HT1080 (cell line): ENCODE measurements at places on chromosomes 3 and 15.

DNA sequence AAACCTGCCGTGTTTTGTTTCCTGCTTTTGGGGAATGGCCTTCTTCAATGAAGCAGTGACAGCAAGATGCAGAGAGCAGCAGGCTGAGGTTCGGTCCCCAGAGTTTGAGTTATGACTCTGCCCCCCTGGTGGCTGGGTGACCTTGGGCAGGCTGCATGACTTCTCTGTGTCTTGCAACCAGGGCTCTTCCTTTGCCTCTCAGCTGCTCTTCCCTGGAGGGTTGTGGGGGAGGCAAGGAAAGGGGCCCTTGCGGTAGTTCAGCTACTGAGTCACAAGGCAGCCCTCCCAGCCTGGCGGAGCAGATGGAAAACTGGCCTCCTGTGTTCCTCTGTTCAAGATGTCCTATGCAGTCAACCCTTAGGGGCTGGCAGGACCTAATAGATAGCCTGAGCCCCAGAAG, 17.1 kb downstream of the CTXND1 start:
- peak; percentile 39 for DNase-seq

- DNase-seq, result peak; percentile 72
Observed at GRCh38 chr15:69535101-69535638, 82.6 kb downstream of the RPLP1 start.

DNA sequence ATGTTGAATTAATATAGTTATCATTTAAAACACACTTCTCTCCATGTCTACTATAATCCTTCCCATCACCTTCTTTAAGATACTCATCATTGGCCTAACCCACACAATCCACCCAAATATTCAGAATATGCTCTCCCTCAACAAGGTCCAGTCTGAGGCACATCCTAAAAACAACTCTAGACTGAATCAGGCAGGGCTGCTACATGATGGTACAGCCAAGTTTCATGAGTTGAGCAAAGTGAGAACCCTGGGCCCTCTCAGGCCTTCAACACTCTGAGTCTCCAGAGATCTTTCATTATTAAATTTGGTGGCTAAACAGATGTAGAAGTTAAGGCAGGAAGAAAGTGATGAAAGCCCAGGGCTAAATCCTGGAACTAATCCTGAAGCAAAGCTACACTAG, 16.2 kb downstream of the ZNF148 start:
- DNase-seq, result no peak

GRCh38 chr3:107643038-107643883, 120.5 kb downstream of the BBX start:
- no peak for DNase-seq

DNA sequence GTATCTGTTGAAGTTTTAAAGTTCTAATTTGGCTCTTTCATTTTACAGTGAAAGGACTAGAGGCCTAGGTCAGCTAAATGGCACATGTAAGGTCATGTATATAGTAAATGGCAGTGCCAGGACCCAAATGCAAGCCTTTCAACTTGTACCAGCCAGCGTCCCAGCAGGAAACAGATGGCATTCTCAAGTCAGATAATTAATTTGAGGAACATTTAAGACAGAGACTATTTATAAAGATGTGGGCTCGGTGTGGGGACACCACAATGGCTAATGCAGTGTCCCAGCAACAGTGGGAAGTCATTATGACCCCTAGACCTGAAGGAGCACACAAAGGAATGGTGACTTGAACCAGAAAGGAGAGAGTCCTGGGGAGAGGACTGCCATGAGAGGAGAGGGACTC, 6.1 kb downstream of the MINDY4B start:
- DNase-seq, result no peak

DNA sequence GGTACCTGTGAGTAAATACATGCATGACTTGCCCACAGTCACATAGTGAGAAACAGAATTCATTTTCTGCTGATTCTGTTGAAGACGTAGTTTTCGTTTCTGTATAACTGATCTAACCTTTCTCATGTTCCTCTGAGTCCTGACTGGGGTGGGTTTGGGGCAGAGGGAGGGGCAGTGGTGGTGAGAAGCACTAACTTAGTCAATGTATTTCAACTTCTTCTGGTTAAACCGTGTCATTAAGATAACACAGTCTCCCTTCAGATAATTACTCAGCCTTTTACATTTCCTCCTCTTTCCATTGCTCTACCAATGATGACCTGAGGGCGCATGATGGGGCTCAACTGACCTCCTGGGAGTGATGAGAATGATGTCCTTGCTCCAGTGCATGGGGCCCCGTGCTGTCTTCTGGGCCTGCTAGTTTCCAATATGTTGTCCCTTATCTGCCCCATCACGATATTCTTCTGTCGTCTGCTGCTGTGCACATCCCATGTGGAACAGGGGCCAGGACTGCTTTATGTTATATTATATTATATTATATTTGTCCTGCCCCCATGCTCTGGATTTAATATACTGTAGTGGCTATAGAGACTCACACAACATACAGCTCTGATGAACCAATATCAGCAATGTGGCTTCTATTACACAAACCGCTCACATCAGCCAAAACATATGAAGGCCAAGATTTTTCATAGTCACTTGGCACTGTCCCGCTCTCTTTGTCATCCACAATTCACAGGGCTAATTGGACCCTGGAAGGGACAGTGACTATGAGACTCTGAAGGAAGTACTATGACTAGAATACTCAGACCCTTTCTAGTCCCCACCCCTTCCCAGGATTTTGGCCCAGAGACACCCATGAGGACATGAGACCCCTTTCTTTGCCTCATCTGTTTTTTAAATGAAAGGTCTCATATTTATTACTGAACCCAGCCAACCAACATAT, 407.1 kb upstream of the MCTP2 start:
- DNase-seq, result no peak
